ENCODE measurements at places on chromosomes 1 and 21.
A peak's percentile ranks its signal among the peaks of the same experiment; 100 is the strongest.

DNA sequence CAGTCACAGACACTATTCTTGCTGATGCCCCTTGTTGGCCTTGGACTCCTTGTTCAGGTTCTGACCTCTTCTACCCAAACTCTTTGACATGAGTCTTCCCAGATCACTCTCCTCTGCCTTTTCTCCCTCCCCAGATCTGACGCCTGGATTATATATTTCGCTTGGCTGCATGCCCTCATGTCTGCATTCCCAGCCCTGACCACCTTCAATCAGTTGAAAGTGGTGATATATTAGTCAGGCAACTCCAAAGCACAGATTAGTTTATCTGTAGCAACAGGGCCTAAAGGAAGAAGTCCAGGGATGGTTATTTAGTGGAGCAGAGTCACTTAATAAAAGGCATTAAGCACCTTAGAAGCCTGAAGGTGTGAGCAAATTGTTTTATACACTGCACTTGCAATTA lies 110.0 kb upstream of the GUCA2B start:
- DNase-seq, result no peak

- DNase-seq, result no peak
Observed at GRCh38 chr1:72433591-72433990, 151.3 kb upstream of the NEGR1 start.

- no peak for DNase-seq
Observed at GRCh38 chr1:184416946-184417345, 30.1 kb downstream of the C1orf21 start.

DNA sequence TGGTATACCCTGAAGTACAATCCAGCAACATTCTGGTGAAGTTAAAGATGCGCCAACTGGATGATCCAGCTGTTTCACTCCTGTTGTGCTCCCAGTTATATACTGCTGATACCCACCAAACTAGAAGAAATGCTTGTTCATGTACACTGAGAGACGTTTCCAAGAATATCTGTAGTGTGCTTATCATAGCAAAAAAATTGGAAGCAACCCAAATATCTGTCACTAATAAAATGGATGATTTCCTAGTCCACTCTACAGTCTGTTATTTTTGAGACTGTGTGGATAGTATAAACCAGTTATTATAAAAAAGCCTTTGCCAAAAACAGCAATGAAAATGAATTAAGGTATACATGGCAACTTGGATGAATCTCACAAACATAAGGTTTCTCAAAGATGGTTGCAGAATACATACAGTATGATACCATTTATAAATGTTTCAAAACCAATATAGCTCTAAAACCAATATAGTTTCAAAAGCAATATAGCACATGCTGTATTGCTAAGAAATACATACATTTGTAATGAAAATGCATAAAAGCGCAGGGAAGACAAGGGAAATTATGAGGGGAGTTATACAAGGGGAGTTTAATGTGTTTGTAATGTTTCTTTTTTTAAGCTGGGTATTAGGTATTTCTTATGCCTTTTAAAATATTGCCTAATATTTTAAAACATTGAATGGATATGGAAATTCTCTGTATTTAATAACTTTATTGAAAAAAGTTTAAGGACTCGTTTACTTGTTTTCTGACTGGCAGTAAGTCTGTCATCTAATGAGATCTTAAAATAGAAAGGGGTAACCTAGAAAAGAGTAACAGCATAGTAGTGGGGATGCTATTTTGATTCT lies 36.5 kb downstream of the GPSM2 start:
- DNase-seq, result no peak

DNA sequence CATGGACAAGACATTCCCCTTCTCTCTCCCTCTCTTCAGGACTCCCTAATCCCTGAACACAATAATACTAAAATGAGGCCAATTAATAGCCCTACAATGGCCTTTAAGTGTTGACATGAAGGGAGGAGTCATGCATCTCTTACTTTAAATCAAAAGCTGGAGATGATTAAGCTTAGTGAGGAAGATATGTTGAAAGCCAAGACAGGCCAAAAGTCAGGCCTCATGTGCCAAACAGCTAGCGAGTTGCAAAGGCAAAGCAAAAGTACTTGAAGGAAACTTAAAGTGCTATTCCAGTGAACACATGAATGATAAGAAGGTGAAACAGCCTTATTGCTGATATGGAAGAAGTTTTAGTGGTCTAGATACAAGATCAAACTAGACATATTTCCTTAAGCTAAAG lies 49.5 kb upstream of the CD46 start:
- DNase-seq, result no peak

GRCh38 chr21:36250423-36251075 lies 69.4 kb upstream of the MORC3 start:
- DNase-seq, result no peak

DNA sequence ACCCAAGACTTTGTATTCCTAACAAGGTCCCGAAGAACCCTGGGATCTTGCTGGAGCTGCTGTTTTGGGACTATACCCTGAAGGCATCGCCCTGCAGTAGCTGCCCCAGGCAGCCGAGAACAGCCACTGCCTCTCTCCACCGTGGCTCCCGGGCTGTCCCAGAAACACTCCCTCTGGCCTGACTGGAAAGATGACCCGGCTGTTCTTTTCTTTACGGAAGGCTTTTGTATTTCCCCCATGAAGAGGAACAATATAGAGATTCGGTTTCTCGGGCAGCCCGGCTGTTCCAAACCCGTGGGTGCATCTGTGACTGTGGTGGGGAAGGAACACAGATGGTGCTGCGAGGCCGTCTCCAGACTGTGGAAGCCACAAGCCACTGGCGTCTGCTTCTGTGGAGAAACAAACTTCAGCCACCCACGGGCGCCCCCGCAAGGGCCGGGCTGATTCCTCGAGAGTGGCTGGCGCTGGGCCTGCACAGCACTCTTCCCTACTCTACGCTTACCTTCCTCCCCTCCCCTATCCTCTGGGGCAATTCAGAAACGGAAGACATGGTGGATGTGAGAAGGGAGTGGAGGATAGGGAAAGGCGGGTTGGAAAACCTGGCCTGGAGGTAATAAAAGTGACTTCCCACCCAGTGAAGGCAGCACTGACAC lies 33.7 kb upstream of the VASH2 start:
- peak; percentile 67 for DNase-seq

- DNase-seq, result no peak
Observed at GRCh38 chr1:232873412-232873811, 68.2 kb downstream of the MAP10 start.

GRCh38 chr1:47912756-47913155 lies 84.4 kb downstream of the TRABD2B start:
- DNase-seq, result no peak

GRCh38 chr1:223462047-223462630 lies 68.9 kb downstream of the CCDC185 start:
- no peak for DNase-seq

- DNase-seq, result no peak
Observed at GRCh38 chr1:37893673-37894072, 34.3 kb upstream of the MTF1 start.

- DNase-seq, result no peak
Observed at GRCh38 chr1:38418195-38419030, 371.8 kb upstream of the POU3F1 start.

DNA sequence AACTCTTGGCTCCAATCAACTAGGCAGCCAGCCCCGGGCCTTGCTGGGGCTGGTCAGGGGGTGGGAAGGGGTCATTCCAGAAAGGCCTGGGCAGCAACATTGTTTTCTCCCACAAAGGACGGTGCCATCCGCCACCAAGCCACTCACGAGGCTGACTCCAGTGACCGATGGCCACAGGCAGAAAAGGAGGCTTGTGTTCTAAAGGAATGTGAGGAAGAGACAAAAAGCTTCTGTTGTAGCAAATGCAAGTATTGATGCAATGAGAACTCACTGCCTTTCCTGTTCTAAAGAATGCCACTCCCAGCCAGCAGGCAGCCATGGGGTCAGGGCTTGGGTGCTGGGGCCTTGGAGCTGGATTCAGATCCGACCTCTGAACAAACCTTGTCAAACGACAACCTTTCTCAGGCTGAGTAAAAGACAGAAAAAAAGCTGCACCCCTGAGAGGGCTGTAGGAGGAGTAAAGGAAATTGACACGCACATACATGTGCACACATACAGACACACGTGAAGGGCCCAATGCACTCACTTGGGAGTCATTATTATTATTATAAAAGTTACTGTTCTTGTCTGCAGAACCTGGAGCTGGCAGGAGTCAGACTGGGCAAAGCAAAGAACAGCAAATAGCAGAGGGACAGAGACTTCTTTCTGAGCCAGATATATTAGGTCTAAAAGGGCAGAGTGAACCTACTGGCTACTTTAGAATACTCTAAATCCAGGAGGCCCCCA lies 13.9 kb upstream of the PRMT2 start:
- peak; percentile 72 for DNase-seq

DNA sequence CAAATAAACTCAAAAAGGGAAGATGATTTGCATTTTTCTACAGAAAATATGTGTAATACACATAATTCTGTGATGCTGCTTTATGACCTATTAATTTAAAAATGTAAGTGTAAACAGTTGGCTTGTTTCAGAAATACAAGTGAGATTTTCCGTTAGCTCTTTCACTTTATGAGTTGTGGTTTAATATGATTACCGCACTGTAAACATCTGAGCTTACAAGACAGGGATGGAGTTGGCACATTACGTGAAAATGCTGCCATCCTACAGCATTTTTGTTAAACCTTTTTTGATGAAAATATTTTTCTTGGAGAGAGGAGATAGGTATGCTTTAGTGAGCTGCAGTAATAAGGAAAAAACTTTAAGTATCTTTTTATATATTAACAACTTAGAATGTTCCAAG lies 426.8 kb upstream of the ADAMTS5 start:
- no peak for DNase-seq

GRCh38 chr1:86887479-86888162 lies 26.3 kb downstream of the SELENOF start:
- DNase-seq, result no peak

DNA sequence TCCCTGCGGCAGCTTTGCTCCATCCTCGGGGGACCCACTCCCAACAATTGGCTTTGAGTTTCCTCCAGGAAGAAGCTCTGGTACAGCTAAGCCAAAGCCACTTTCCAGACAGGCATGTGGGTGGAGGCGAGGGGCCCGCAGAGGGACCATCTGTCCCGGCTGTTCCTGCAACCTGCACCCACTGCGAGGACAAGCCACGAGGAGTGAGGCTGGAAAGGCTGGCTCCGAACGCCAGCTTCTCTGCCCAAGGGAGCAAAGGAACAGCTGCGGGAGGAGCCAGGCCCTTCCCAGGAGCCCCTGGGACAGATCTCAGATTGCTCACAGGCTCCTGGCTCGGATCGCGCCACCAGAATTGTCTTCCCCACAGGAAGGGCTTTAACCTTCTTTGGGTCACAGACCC lies 28.3 kb upstream of the PEF1 start:
- no peak for DNase-seq

Data from COLO829 (cell line).